Activated naive CD4-positive, alpha-beta T cell treated with anti-CD3 and anti-CD28 coated beads for 36 hours (primary cell): ENCODE measurements at places on chromosomes 3 and 15. TPM values are rescaled to one million over a fixed set of nuclear protein-coding genes. Genes with fewer than 3 reads are reported as not detected.

The PARP15 gene
- total RNA-seq: 5.1 TPM

The GNAT1 gene
- total RNA-seq: not detected

The CAND2 gene
- total RNA-seq: 2.7 TPM

The CDCP1 gene
- 0.59 TPM for total RNA-seq

The KAT2B gene
- 11.5 TPM for total RNA-seq

The SOX14 gene
- not detected for total RNA-seq

The FILIP1L gene
- 0.24 TPM for total RNA-seq

The GOLGA8S gene
- total RNA-seq: not detected

The ZNF385D gene
- not detected for total RNA-seq

The PLSCR2 gene
- total RNA-seq: not detected

The UBAP1L gene
- 1.6 TPM for total RNA-seq

The CRYGS gene
- 1.8 TPM for total RNA-seq

The ATG7 gene
- 25.9 TPM for total RNA-seq

The FETUB gene
- total RNA-seq: not detected

The RASL12 gene
- not detected for total RNA-seq

The PDZRN3 gene
- total RNA-seq: not detected

The XCR1 gene
- not detected for total RNA-seq

The GATA2 gene
- total RNA-seq: 0.35 TPM

The AADACL2 gene
- not detected for total RNA-seq

The MST1R gene
- 0.41 TPM for total RNA-seq

The PHC3 gene
- 48.7 TPM for total RNA-seq

The GOLGA6A gene
- 0.84 TPM for total RNA-seq

The SENP5 gene
- total RNA-seq: 24.4 TPM

The A4GNT gene
- total RNA-seq: not detected

The CFAP161 gene
- not detected for total RNA-seq

The RBP2 gene
- not detected for total RNA-seq

The CACNA2D2 gene
- total RNA-seq: 0.89 TPM

The ABHD6 gene
- 1.1 TPM for total RNA-seq

The ARPP21 gene
- total RNA-seq: not detected

The KBTBD8 gene
- 7.4 TPM for total RNA-seq
